ENCODE measurements at places on chromosomes 3 and 15. TPM values are rescaled to one million over a fixed set of nuclear protein-coding genes. Genes with fewer than 3 reads are reported as not detected.

Gene GP9
- total RNA-seq = not detected

Gene RGMA
- total RNA-seq = 0.30 TPM

Gene HIGD2B
- 0.62 TPM for total RNA-seq

Gene ANKUB1
- total RNA-seq = not detected

Gene CPN2
- total RNA-seq = not detected

Gene AGTR1
- total RNA-seq = not detected

Gene SPG11
- 110 TPM for total RNA-seq

Gene SLC28A1
- total RNA-seq = not detected

Gene PLA2G4B
- 26.0 TPM for total RNA-seq

Gene PPP1R14D
- total RNA-seq = not detected

Gene GABRG3
- total RNA-seq = not detected

Gene ACAA1
- 93.5 TPM for total RNA-seq

Gene OSTN
- not detected for total RNA-seq

Gene SLC25A36
- 61.5 TPM for total RNA-seq

Gene GCSAM
- 14.6 TPM for total RNA-seq

Gene KLHL40
- total RNA-seq = not detected

Gene CD86
- 1.0 TPM for total RNA-seq

Gene FANCD2OS
- total RNA-seq = not detected

Gene EPHA6
- not detected for total RNA-seq

Gene DLL4
- 0.11 TPM for total RNA-seq

Gene GPR176
- 0.14 TPM for total RNA-seq

Gene MORC1
- total RNA-seq = not detected

Gene RBP2
- not detected for total RNA-seq

Gene CFAP91
- 0.94 TPM for total RNA-seq

Gene LAMB2
- total RNA-seq = 0.45 TPM

Gene FETUB
- not detected for total RNA-seq

Gene CACNA2D3
- total RNA-seq = not detected

Gene RNU5B-1
- total RNA-seq = 27.3 TPM

Gene CCDC12
- 60.0 TPM for total RNA-seq

Gene ACKR4
- total RNA-seq = not detected

Gene MYRIP
- total RNA-seq = not detected

Gene ONECUT1
- not detected for total RNA-seq

All from activated naive CD8-positive, alpha-beta T cell treated with anti-CD3 and anti-CD28 coated beads, Interleukin-2, amount 10 ng/mL, durations not matched to agents 7 days and 5 days (primary cell).